ENCODE measurements at places on chromosomes 12 and 14.

DNA sequence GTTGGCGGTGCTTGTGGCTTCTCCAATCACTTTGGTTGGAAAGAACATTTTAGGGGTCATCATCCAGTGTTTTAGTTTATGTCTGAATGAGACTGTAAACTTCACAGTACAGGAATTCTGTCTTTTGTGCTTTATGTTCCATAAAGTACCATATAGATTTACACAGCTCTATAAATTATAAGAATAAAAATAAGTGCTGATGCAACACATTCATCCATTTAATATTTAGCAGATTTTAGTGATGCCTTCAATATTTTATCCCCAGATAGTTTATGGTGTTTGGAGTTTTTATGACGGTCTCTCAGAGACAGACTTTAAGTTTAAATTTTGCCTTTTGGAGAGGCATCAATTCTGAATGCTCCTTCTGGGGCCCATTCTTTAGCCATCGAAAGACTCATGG lies 385.2 kb downstream of the ATP23 start:
- no peak for DNase-seq

GRCh38 chr14:23286902-23287479 lies 1.1 kb upstream of the HOMEZ start:
- DNase-seq = no peak

DNA sequence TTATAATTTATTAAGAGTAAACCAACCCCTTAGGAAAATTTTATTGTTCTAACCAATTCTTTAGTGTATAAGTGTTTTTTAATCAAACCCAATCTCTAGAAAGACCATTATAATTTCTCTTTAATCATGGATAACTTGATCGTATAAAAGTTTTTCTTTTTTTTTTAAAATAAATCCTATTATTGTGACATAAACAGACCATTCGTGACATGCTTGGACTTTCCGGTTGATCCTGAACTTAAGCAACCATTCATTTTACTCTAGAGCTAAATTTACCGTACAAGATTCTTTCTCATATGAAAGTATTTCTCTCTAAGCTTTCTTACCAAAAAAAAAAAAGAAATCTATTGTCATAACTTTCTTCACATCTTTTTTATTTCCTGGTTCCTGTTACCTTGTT lies 32.6 kb upstream of the SLC38A4 start:
- DNase-seq = no peak

- DNase-seq = no peak
Measured at GRCh38 chr14:96224480-96225096, 19.9 kb downstream of the BDKRB2 start.

DNA sequence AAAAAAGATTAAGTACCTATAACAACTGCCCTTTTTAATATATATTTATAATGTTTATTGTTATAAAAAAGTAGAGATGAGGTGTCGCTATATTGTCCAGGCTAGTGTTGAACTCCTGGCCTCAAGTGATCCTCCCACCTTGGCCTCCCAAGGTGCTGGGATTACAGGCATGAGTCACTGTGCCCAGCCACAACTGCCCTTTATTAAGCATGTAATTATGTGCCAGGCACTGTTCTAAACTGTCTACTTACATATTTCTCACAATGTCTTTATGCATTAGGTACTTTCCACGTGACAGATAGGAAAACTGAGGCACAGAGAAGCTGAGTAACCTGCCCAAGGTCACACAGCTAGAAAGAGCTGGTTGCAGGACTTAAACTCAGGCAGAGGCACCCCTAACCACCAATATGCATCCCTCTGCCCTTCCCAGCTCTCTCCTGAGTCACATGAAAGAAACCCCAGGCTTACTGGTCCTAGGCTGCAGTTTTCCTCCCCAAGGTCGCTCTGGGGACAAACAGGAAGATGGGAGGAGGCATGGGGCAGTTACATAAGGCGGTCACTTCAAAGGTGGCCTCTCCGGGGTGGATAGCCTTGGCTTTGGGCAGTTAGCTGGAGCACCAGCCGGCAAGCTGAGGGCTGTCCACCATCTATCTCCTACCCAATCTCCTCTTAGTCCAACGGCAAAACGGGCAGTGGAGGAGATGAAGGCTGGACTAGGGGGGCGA lies 54.6 kb upstream of the TBX3 start:
- no peak for DNase-seq

DNA sequence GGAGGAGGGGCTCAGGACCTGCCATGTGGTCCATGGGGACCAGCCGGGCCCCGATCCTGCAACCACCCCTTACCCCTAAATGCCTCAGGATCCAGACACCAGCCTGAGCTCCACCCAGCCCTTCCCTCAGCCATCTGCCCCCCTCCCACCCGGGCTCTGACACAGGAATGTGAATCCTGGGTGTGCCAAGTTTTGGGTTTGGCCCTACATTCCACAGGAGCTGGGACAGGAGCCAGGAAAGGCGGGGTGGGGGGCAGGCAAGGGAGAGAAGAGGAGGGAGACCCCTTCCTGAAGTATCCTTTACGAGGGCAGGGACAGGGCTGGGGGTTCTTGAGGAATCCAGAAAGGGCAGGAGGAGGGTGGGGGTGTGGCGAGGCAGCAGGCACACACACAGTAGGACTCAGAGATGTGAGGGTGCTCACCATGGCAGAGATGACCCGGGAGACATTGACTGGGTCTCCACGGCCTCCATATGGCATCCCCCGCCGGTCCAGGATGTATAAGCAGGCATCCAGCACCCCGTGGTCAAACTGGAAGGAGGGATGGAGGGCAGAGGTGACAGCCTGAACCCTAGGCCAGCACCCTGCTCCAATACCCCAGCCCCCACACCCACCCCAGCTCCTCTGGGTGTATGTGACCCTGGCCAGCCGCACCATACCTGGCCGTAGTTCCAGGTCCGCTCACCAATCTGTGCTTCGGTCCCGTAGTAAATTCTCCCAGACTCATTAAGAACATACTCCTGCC lies 3.5 kb downstream of the TGM1 start:
- no peak for DNase-seq

DNA sequence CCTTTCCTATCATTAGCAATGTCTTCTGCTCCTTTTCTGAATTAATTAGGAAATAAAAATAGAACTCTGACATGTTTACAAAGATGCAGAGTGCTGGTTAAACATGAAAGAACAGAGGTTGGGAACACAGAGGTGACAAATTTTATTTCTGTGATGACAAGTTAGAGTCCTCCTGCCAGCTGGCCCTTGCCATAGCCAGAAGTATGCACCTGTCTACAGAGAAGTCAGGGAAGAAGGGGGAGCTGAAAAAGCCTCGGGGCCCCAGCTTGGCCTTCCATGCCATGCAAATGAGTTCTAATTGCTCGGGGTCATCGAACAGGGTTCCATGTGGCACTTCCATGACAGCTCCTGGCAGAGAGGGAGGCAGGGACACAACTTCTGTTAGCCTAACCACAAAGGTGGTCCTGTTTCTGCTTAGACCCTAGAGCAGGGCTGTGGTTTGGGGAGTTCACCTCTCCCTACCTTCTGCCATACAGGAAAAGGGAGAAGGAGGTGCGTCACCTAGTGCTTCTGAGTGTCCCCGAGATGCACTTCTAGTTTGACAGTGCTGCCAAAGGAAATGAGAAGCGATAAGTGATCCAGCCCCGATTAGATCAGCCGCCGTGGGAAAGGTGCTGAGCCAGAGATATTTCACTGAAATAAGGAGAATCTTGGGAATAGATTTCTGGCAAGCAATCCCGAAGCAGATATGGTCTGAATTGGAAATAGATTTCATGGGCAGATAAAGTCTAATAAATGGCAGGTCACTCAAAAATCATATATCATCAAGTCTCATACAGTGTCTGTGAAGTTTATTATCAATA lies 155.8 kb upstream of the FOXN3 start:
- no peak for DNase-seq

- no peak for DNase-seq
Measured at GRCh38 chr12:122067548-122067947, 11.0 kb upstream of the MLXIP start.

DNA sequence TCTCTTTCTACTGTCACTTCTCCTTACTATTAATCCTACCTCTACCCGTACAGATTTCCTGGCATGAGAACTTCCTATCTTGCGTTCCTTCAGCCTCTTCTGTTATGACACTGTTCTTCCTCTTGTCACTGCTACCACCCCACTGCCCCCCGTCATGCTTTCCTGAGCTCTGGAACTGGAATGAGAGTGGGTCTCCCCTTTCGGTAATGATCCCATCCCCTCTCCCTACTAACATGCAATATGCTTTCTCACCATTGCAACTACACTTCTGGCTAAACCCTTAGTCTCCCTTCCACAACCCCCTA lies 4.9 kb upstream of the AP1G2 start:
- DNase-seq = no peak

- no peak for DNase-seq
Measured at GRCh38 chr12:31008961-31009840, 64.5 kb upstream of the DDX11 start.

DNA sequence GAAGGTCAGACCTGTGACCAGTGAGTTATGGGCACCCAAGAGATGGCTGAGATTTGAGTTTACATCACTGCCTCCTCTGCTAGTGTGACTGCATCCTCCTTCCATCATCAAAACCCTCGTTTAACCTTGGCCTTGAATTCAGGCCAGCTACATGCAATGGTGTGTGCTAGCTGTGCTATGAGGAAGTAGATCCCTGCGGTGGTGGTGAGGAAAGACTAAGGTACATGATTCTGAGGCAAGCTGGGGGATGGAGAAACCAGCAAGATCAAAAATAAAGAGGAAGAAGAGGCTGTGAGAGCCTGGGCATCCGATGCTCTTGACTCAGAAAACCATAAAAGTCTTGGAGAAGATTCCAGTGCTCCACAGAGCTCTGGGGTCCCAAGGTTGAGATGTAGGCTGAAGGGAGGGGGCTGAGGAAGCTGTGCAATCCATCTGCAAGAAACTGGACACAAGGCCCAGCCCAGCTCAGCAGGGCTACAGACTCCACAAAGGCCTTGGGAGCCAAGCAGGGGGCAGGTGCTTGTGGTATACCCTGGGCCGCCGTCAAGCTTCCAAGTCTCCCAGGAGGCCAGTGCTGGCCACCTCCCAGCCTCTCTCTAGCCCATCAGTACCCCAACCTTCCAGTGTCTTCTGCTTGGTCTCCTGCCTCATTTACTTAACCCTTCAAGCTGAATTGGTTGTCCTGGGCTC lies 774.8 kb downstream of the VRK1 start:
- no peak for DNase-seq

DNA sequence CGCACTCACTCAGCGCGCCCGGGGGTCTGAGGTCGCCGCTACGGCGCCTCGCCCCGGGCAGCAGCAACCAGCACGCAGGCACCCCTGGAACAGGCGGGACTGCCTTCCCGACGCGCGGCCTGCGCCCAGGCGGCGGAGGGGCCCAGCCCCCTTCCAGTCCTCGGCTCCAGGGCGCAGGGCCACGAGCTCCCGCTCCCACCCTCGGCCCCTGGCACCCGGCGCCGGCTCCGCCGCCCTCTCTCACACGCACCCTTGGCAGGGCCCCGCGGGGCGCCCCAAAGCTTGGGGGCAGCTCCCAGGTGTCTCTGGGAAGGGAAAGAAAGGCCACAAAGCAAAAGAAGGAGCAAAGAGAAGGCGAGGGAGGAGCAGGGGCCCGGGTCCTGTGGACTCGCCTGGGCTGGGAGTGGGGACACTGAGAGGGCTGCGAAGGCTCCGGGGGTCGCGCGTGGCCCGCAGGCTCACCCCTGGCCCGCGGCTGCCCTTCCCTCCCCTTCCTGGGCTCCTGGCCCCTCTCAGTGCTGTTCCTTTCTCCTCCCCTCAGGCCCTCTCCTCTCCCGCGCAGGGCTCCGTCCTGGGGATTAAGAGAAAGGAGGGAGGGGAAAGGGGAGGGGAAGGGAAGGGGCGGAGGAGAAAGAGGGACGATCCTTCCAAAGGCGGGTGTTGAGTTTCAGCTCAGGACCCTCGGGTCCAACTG lies 907 bp upstream of the EFS start:
- peak; percentile 46 for DNase-seq

GRCh38 chr14:22168092-22168955 lies 420.7 kb downstream of the DAD1 start:
- DNase-seq = no peak

DNA sequence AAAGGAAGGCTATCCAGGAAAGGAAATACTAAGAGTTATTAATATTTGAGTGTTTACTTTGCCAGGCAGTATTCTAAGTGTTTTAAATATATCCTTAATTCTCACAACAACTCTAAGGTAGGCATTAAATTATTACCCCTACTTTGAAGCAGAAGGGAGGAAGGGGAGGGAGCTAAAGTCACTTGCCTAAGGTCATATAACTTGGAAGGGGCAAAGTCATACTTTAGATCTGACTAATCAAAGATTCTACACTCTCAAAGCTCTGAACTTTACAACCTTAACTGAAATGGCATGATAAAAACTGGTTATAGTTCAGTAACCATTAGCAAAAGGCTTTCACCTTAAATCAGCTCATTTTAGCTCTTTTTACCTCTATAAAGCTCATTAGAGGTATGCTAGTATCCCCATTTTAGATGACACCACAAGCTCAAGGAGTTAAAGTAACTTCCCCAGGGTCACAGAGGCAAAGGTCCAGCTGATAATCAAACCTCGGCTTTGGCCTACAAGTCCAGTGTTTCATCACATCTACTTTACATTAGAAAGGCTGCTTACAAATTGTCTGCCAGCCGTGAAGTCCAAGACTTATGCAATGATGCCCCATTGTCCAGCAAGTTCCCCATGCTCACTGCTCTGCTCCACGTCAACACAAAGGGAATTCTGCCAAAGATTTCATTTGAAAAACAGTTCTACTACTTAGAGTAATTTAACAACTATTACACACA lies 223.9 kb downstream of the MED13L start:
- no peak for DNase-seq

DNA sequence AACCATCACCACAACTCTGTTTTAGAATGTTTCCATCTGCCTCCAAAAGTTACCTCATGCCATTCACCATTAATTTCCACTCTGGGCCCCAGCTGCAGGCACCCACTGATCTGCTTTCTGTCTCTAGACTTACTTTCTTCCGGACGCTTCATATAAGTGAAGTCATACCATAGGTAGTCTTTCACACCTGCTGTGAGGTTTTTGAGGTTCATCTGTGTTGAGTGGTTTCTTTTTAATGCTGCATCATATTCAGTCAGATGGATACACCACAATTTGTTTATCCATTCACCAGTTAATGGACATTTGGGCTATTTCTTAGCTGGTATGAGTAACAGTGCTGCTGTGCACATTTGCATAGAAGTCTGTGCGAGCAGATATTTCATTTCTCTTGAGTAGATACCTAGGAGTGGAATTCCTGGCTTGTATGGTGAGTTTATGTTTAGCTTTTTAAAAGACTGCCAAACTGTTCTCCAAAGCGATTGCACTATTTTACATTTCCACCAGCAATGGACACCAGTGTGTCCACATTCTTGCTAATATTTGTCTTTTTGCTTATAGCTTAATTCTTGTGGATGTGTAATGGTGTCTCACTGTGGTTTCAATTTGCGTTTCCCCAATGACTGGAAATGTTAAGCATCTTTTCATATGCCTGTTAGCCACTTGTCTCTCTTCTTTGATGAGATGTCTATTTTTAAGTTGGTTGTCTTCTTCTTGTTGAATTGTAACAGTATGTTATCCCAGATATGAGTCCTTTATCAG lies 48.3 kb downstream of the ZFYVE21 start:
- no peak for DNase-seq

GRCh38 chr12:51460519-51460918 lies 35.9 kb downstream of the SLC4A8 start:
- peak; percentile 2 for DNase-seq
